Activated CD4-positive, alpha-beta T cell treated with anti-CD3 and anti-CD28 coated beads, Interleukin-2, amount 50 U/mL, for 24 hours (primary cell): ENCODE measurements at places on chromosomes 2 and 18.
A peak's percentile ranks its signal among the peaks of the same experiment; 100 is the strongest.

DNA sequence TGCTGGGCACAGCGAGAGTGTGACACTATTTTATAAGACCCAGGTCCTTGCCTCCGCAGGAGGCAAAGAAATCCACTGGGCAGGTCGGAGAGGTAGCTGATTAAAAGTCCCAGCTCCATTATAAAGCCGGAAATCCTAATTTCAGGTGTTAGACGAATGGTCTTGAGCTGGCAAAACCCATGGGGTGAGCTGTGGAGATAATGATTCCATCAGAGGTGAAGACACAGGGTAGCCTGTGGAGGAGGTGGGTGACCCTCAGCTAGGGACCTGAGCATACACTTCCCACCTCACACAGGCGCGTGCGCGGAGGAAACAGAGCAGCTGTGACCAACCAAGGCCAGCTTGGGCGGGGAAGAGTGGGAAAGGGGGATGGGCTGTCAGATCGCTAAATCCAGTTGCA is 201.7 kb upstream of the CXCR4 start:
- no peak for DNase-seq

DNA sequence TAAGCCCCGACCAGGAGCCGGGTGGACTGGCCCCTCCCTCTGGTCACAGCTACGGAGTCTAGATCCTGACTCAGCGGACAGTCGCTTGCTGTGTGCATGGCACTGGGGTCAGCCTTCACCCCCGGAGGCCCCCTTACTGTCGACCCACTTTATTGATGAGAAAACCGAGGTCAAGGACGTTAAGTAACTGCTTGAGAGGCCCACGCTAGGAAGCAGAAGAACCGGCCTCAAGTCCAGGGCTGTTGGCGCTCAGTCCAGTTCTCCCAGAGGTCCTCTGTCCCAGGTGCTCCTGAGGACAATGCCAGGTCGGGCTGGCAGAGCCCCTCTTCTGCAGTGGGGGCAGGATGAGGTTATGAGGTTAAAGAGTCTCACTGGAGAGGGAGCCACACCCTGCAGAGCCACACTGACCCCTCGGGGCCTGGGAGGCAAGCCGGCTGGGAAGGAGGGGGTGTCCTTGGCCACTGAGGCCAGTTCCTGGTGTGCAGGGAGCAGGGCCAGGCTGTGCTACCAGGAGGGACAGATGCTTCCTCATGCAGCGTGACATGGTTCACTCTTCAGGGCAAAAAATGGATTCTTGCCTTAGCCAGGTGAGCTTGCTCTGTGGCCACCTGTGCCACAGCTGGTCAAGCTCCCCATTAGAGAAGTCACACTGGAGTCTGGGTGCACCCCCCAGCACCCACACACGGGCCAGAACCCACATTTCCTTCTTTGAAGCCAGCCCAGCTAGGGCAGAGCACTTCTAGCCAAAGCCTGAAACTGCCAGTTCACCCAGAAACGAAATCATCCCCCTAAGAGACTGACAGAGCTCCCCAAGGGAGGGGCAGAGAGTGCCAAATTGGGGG is 47.3 kb upstream of the HPCAL1 start:
- DNase-seq: no peak

GRCh38 chr2:200302940-200303727 is 3.4 kb upstream of the SPATS2L start:
- no peak for DNase-seq

- no peak for DNase-seq
Observed at GRCh38 chr2:644871-645270, 32.3 kb downstream of the TMEM18 start.

DNA sequence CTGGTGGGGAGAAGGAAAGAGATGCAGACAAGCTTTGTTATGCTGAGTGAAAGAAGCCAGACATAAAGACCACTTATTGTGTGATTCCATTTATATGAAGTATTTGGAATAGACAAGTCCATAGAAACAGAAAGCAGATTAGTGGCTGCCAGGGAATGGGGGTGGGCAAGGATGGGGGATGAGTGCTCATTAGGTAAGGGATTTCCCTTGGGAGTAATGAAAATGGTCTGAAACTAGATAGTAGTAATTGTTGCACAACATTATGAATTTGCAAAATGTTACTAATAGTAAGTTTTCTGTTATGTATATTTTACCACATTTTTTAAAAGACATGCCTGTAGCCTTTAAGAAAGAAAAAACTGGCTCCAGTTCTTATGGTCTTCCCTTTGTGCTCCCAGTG is 154.9 kb downstream of the LNPK start:
- no peak for DNase-seq

DNA sequence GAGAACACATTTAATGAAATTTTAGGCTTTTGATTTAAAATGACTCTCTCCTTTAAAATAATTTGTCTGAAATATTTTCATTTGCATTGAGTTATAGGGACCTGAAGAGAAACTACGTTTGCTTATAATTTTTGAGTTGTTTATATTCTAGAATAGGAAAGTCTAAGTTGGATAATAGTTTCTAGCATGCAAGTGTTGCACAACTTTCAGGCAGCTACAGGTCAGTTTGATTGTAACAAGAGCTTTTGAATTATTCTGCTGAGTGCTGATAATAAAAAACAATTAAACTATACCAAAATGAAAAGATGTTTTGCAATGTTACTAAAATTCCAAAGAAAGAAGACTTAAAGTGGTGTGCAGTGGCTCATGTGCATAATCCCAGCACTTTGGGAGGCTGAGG is 71.0 kb downstream of the PDE1A start:
- no peak for DNase-seq

- DNase-seq: no peak
Observed at GRCh38 chr2:200624658-200625057, 38.8 kb downstream of the AOX1 start.

DNA sequence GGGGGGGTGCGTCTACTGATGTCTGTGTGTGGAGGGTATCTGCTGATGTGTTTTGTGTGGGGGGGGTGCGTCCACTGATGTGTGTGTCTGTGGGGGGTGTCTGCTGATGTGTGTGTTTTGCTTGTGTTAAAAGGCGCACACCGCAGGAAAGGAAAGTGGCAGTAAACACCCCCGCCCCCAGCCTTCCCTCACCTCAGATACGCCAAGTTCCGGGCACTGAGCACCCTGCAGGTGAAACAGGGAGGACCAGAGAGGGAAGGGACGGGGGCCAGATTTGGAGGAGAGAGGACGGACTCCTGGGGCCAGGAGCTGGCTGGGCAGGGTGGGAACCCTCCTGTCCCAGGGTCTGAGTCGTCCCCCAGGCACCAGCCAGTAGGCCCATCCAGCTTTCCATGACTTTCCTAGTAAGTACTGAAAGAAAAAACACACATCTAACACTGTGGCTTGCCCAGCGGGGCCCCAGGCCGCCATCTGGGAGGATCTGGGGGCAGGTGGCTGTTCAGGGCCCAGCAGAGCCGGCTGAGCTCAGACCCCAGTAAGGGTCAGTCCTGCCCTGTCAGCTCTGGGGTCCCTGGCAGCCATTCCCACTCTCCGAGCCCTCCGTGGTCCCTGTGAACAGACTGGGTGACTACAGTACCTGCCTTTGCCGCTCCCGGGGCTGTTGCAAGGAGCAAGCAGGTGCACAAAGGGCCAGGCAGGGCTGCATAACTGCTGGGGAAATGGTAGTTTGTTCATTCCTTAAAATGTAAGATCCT is 126.9 kb downstream of the NFATC1 start:
- peak; percentile 54 for DNase-seq

GRCh38 chr2:240362826-240363745 is 72.4 kb upstream of the GPC1 start:
- no peak for DNase-seq

DNA sequence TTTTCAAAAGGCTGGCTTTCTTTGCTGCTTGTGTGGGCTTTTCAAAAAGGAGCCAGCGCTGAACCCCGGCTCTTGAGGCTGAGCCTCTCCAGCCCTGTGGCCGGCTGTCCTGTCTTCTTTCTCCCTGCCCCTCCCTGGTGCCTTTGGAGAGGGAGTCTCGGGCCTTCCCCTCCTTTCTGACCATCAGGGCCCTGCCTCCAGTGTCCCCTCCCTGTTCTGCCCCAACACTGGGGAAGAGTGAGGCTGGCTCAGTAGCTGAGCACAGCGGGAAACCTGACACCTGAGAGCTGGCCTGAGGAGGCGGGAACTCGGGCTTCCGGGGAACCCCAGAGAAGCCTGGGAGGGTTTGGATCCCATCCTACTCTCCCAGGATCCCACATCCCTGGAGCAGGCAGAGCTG is 232.1 kb downstream of the LOXHD1 start:
- DNase-seq: no peak

DNA sequence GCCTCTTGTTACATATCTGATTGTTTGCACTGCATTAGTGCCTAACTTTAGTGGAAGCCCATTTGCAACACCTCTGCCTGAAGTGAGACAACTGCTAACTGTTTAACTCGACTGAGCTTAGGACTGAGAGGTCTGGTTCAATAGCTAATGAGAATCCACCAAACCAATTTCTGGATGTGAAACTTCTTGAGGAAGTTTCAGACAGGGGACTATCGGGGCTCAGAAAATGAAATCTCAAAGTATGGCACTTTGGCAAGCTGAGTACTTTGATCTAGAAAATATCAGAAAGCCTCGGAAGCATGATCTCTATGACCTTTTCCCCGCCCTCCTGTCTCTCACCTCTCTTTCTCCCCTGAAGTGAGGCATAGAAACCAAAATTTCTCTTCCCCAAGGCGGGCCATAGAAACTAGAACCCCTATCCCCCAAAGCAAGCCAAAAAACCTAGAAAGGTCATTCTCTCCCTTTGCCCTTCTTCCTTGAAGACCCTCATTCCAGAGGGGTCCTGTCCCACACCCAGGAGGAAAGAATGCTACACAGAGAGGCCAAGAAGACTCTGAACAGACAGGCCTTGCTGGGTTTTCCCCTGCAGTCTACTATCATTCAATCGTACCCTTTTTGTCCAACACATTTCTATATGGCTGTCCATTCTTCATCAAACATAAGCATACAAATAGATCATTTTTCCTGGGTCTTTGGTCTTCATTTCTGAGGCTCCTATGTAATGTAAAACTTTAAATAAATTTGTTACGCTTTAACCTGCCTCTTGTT is 69.6 kb upstream of the CREB1 start:
- DNase-seq: no peak

- DNase-seq: no peak
Observed at GRCh38 chr2:72238311-72238710, 90.6 kb upstream of the CYP26B1 start.

DNA sequence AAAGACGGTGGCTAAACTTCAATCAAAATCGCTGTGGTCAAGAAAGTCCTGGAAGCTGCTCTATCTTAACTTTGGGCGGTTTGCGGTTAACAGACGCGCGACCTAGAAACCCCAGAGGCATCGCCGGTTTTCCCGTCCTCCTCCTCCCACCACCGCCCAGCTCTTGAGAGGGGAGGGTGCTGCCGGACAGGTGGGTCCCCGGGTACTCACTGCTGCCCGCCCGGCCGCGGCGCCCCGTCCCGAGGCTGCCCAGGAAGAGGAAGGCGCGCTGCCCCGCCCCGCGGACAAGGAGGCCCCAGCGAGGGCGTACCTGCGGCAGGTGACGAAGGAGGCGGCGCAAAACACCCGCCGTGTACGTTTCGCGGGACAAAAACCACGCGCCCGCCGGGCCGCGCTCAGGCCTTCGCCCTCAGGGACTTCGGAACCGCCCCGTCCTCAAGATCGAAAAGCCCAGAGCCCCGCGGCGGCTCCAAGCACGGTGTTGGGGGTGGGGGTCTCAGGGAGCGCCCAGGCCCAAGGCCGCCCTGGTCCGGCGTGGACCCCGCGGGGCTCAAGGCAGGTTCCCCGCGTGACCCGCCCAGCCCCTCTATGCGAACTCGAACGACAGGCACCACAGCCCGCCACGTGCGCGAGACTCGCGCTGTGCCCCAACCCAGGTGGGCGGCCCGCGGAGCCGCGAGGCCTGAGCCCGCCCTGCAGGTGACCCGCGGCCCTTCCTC is at the start of gene SH3YL1:
Gene SH3YL1, minus strand, starts transcription at position 259 of the 719 bp plus-strand sequence. Its CDS starts 48 bp downstream, at position 211.
- DNase-seq: peak; percentile 13

GRCh38 chr2:32235315-32235714 is 29.4 kb downstream of the NLRC4 start:
- DNase-seq: no peak

- no peak for DNase-seq
Observed at GRCh38 chr18:22505141-22505591, 87.5 kb upstream of the CTAGE1 start.

- DNase-seq: no peak
Observed at GRCh38 chr2:177405029-177405692, 12.6 kb downstream of the AGPS start.
